Activated CD4-positive, alpha-beta T cell treated with anti-CD3 and anti-CD28 coated beads, Interleukin-2, Interleukin-6, amounts not matched to agents 100 ng/mL and 50 ng/mL, durations not matched to agents 16 hours and 8 hours (primary cell): ENCODE measurements at places on chromosomes 3 and 15.

- DNase-seq, result no peak
Measured at GRCh38 chr3:193875601-193876321, 260.2 kb upstream of the HES1 start.

DNA sequence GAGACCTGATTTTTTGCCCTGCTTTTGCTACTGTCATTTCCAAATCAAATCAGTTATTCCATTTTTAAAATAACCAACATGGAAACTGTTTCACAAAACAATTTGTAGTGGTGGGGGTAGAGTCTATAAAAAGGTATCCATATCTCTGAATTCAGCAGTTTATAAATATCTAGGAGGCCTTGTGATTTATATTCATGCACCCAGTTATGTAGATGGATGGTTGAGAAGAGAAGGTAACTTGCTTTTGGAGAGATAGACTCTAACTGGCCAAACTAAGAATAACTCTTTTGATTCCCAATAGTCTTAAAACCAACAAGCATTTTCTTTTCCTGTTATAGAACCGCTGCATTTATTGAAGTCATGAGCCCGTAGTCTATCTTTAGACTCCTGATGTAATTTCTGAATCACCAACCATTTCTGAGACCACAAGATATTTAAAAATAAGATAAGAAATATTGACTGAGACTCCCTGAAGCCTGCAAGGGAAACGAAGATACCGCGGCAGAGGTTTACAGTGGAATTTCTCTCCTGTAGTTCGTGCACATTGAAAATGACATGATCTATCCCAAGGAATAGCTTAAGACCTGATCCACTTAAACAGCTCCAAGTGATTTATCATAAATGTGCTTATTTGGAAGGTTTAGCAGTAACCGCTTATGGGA, 68.5 kb downstream of the SAMMSON start:
- no peak for DNase-seq

GRCh38 chr3:190150681-190151080, 30.0 kb upstream of the P3H2 start:
- DNase-seq, result no peak

GRCh38 chr3:76107935-76108570, 322.7 kb upstream of the ZNF717 start:
- DNase-seq, result peak; percentile 11

- no peak for DNase-seq
Measured at GRCh38 chr15:95953032-95953431, 377.5 kb upstream of the NR2F2 start.

GRCh38 chr3:174633342-174633741, 225.8 kb upstream of the NAALADL2 start:
- DNase-seq, result no peak

DNA sequence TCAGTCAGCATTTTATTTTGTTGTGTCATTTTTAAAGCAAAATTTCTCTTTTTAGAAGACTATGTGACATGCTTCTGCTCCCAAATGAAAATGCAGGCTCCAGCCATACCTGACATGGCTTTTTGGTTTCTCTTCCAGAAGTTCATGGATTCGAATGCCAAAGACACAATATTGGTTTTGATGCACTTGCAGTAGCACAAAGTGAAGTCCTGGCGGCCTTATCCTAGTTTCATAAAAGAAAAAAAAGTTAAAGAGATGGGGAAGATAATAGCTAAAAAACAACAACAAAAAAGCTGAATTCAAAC, 62.7 kb downstream of the NR2F2 start:
- no peak for DNase-seq

- DNase-seq, result no peak
Measured at GRCh38 chr15:98663606-98664005, 15.3 kb downstream of the IGF1R start.

DNA sequence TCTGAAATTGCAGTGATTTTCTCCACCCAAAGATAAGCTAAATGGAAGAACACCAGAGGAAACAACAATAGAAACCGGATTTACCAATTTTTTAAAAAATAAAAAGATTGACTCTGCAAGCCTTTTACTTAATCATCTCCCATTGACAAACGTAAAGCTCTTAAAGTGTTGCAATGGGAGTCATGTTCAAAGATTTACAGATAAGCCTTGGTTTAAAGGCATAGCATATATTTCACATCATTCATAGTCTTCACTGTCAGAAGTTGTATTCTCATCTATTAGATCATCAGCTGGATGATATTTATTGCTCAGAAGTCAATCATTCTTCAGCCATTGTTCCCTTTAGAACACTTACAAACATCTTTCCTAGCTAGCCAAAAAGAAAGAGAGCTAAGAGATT, 397.6 kb downstream of the GBE1 start:
- no peak for DNase-seq

GRCh38 chr3:29137601-29138000, 143.3 kb upstream of the RBMS3 start:
- peak; percentile 20 for DNase-seq

DNA sequence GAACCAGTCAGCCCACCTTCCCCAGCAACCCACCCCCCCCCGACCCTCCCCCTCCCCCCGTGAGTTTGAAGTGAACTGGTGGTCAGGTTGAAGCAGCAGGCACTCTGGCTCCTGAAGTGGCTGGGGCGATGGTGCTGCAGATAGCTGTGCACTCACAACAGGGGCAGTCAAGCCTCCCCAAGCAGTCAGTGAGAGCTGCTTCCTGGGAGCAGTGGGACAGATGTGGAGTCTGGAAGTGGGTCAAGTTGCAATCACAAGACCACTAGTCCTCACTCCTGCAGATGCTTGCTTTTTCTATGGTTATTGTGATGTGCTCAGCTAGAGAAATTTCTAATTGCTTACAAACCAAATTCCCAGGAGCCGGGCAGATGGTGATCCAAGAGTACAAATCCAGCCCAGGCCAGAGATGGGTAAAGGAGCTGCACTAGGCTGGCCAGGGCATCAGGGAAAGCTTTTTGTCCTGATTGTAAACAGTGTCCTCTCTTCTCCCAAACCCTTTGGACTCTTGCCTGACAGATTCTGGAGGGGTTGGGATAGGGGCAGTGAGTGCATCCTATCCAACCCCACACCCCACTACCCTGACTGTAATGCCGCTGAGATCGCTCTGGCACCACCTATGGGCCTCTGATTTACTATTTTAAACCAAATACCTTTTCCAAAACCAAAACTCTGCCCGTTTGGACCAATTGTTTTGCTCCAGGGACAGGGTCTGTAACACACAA, 9.8 kb upstream of the CLPX start:
- DNase-seq, result no peak

DNA sequence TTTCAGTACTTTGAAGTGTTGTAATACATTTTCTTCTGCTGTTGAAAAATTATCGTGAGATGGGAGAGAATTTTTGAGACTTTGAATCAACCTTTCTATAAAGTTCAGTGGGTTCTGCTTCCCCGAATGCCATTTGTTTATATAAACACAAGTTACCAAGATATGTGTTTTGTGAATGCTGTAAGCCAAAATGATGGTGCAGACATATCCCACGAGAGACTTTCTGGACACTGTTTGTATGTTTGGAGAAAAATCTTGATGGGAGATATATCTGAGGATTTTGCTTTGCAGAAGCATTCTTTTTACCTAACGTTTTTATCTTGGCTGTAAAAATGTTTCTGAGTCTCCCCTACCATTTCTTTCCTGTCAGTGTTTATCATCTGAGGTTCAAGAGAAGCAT, 526.6 kb upstream of the ZNF717 start:
- DNase-seq, result no peak

DNA sequence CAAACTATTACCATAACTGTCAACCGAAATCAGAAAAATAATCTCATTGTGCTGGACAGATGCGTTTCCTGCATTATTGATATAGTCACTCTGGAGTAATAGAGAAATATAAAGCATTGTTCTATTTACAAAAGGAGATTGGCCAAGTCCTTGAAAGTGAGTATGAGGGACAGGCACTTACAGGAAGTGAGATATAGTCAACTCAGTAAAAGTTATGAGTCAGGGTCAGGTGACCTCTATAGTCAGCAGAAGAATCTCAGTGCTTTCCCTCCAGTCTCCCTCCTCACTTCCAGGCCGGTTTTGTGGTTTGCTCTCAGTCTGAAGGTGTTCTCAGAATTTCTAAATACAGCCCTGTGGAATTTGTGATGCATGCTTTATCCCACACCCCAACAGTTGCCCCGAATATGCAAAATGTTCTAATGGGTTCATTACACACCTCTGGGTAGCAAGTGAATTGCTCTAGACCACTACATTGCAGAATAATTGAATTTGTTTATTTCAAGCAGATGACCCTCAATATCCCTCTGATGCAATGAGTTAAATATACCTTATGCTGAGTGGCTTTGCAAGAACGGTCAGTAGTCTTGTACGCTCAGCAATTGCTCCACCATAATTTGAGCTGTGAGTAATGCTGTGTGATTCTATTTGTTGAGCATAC, 787.7 kb downstream of the MCTP2 start:
- DNase-seq, result peak; percentile 28

DNA sequence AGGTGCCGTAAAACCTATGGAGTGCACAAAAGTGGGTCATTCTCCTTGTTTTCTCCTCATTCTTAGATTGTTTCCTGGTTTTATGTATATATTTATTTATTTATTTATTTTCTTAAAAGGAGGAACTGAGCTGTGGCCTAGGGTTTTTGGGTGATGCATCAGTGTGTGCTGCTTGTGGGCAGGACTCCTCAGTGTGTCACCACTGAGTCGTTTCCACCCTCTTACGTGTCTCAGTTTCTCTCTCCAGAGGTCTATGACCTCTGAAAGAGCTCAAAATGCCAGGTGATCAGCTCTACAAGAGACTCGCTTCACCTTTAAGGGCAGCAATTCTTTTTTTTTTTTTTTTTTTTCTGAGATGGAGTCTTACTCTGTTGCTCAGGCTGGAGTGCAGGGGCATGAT, 72.9 kb downstream of the CD200 start:
- DNase-seq, result peak; percentile 17

DNA sequence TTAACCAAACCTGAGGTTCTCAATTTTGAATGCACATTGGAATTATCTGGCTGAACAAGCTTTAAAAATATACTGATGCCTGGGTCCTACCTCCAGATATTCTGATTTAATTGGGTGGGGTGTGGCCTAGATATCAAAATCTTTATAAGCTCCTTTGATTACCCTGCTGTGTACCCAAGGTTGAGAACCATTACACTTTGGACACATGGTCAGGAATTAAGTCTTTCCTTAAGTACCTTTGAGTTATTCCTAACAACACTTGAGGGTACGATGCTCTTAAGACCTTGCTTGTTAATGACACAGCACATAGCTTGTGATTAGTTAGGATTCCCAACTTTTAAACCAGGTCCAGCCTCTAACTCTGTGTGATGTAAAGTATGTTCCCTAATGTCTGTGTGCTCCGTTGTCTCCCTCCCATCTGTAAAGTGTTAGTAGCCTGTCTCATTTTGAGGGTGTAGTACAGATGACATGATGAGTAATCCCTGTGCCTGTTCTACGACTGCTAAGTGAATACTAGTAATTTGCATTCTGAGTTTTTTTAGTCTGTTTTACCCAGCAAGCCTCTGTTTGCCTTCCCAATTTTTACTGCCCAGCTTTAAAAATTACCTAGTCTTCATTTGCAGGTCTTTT, 154.9 kb downstream of the KLHL25 start:
- DNase-seq, result peak; percentile 34

GRCh38 chr3:10952525-10952924, 40.0 kb upstream of the SLC6A1 start:
- no peak for DNase-seq

DNA sequence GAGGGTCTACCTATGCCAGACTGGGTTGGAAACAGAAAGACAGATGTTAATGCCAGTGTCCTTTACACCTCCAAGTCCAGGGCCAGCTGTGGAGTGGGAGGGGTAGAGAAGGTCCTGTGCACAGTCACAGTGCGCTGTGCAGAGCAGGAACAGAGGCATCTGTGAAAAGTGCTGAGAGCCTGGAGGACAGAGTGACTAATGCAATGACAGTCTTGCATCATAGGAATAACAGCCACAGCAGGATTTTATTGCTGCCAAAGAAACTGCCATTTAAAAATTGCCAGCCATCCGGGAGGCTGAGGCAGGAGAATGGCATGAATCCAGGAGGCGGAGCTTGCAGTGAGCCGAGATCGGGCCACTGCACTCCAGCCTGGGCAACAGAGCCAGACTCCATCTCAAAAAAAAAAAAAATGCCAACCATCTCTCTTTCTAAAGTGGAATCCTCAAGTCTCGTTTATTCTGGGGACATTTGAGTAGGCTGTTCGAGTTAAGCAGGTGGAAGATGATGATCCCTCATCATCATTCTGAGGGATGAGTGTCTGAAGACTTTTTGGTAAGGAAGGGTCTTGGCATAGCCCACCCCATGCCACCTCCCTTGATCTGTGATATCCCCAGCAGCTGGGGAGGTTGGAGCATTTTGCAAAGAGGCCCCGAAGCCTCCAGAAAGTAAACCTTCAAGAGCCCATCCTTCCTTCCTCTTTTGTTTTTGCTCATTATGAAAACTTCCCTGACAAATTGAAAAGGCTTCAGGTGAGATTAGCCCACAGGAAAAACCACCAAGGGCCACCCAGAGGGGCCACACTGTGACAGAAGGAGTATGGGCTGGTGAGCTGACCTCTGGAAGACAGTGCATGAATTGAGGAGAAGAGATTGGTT, 7.7 kb downstream of the CCR2 start:
- DNase-seq, result peak; percentile 55

GRCh38 chr3:136595913-136596697, 156.1 kb downstream of the STAG1 start:
- peak; percentile 2 for DNase-seq

- DNase-seq, result no peak
Measured at GRCh38 chr3:65109966-65110500, 422.2 kb upstream of the ADAMTS9 start.

DNA sequence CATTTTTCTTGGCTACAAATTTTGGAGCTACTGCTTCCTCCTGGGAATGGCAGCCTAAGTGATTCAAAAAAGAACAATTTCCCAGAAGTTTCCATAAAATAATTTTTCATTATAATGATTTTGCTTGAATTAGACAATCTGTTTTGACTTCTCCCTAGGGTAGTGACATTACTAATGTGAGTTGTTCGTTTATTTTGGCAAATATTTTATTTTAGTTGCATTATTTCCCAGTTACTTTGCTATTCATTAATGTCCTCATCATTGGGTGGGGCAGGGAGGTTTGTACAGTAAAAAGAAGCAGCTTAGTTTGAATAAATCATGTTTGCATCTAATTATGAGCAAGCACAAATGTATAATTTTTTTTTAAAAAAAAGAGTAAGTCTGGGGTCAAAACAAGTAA, 686.6 kb downstream of the ROBO2 start:
- DNase-seq, result no peak

DNA sequence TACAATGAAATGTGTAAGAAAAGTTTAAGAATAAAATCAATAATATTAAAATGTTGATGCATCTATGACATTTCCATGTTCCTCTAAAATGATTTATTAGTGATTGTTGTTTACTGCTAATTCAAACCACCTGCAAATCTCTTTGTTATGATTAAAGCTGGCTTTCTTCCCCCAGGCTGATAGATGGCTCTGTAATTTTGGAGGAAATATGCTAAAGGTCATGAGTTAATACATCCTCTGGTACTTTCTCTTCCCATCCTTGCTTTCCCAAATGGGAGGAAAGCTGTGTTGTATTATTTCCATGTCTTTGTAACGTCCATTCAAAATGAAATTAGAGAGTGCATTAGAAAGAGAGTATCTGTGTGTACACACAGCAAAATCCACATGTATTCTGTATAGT, 139.5 kb upstream of the TMCO5A start:
- DNase-seq, result no peak
